ENCODE measurements at places on chromosomes 6 and 20.
A peak's percentile ranks its signal among the peaks of the same experiment; 100 is the strongest.

DNA sequence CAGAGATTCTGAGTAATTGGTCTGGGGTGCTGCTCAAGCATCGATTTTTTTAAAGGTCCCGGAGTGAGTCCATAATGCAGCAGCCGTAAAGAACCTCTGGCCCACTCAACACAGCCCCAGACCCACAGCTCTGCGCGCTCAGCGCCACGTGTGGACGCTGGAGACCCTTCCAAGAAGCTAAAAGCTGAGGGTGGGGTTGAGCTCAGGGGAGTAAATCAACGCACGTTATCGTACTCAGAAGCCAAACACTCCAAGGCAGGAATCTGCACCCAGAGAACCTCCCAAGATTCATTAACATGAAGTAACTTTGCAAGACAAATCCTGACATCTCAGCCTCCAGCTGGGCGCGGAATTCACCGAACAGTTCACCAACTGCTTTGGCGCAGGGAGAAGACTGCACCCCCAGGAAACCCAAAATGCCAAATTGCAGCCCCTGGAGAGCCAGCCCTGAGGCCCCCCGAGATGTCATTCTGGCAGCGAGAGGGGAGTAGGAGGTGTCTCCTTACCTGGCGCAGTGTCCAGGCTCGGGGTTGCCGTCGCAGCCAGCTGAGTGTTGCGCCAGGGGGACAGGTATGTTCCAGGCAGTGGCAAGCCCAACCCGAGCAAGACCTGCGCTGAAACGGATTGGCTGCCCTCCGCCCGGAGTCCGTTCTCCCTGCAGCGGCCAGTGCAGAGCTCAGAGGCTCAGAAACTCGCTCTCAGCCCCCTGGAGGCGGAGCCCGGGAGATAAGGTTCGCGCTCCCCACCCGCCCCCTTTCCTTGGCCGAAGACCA, at the start of gene COL21A1:
TSS of gene COL21A1 (minus strand) at position 700 of the 773 bp plus-strand sequence. CDS start 64,962 bp downstream, outside the sequence.
- DNase-seq: no peak

DNA sequence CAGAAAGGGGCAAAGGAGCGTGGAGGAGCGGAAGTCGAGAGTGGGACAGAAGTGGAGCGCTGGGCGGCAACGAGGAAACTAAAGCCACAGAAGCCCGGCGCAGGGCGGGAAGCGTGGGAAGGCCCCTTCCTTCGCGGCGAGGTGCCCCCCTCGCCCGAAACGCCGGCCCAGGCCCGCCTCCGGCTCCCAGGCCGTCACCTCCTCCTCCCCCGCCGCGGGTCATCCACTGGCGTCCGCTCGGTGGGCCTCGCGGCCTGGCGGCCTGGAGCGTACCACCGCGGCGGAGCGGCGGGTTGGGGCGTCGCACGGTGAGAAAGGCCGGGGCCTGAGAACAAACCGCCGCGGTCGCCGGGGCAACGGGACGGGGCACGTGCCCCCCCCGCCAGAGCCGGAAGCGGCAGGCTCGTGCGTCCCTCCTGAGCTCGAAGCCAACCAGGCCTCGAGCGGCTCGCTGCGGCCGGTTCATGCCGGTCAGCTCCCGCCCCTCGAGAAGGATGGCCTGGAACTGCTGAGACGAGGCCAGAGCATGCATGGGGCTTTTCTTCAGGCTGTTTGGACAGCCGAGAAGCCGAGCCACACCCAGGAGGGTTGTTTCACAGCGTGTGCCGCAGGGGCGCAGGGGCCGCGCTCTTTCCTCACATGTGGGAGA, at the start of gene TCP11:
TSS of gene TCP11 (minus strand) at position 333 of the 649 bp plus-strand sequence. CDS start 469 bp downstream, outside the sequence.
- peak; percentile 8 for DNase-seq

DNA sequence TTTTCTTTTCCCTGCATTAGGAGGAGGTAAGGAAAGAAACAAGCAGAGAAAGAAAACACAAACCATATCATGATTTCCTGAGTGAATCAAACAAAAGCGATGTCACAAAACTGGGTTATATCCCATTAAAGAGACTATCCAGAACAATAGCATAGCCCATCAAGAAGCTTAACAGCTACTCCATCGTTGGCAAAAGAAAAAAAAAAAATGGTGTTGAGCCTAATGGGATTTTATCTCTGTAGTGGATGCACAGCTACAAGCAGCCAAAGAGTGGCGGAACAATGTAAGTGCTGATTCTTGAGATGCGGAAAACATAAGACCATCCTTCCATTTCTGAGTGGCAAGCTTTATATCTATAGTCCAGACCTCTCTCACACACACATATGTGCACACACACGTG, 106.2 kb upstream of the NRSN1 start:
- DNase-seq: no peak

- DNase-seq: peak; percentile 61
These were observed 114.6 kb upstream of the RIPOR2 start for GRCh38 chr6:25050356-25050755.

DNA sequence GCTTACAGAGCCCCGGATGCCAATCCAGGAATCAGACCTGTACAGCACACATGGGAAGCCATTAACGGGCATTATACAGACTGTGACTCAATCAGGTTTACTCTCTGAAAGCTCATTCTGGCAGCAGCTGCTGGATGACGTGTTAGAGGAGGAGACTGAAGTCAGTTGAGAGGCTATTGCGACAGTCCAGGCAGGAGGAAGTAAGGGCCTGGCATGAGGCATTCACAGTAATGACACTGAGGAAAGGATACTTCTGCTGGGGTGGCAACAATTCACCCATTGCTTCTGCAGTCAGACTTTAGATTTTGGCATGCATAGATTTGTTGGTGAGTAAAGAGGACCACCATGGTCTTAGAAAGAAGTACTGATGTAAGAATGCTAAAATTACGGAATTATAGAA, 151.0 kb upstream of the HEY2 start:
- no peak for DNase-seq

DNA sequence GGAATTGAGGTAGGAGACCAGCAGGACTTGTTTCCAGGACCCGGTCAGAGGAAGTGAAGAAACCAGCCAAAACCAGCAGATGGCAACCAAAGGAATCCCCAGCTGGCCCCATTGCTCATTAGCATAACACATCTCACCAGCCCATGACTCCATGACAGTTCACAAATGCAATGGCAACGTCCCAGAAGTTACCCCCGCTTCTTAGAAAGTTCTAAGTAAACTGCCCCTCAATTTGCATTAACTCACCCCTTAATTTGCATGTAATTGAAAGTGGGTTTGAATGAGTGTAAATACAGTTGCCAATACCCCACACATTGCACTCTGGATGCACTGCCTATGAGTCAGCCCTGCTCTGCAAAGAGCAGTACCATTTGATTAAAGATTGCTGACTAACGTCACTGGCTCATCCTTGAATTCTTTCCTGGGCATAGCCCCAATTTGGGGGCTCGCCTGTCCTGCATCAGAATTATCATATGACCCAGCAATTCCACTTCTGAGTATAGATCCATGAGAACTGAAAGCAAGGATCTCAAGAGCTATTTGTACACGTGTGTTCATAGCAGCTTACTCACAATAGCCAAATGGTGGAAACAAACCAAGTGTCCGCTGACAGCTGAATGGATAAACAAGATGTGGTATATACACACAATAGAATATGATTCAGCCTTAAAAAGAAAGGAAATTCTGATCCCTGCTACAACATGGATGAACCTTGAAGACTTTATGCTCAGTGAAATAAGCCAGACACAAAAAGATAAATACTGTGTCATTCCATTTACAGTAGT, 36.4 kb downstream of the MYLK4 start:
- no peak for DNase-seq

DNA sequence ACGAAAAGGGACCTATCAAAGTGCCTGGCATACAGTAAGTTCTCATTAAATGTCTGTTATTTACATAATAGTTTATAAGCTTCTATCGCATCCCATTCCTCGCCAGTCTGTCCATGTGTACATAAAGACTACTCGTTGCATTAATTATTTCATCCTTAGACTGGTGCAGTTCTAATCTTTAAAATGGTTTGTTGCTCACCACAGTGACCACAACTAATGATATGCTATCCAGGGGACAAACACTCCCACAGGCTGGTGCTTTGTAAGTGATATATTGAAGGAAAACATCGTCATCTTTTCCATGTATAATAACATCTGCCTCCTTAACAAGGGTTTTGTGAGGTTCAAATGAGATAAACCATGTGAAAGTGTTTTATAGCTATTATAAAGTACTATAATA, 39.0 kb upstream of the HBS1L start:
- no peak for DNase-seq

DNA sequence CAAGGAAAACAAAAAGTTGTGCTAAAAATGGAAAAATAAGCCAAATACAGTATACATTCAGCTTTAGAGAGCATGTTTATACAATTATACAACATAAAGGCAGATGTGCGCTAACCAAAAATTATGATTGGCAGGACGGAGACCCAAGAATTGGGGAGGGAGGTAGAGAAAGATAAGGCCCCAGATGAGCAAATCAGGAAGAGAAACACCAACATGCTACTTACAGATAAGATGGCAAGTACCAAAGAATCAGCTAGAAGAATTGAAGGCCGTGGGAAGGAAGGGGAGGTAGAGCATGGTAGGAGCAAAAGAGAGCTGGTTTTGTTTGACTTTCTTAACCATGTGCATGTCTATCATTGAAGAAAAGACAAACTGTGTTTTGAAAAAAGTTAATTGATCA, 45.4 kb downstream of the PRND start:
- no peak for DNase-seq

DNA sequence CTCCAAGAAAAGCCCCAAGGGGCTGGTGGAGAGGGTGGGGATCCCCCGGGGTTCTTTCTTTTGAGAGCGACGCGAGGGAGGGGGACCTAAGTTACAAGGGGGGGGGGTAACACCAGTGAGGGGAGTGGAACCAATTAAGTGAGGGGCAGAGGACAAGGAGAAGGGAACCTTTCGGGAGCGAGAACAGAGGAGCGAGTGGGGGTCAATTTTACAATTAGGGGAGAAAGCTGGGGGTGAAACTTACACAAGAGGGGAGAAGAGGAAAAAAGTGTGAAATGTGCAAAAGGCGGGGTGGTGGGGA, 548 bp downstream of the SALL4 start:
- no peak for DNase-seq

- DNase-seq: no peak
These were observed 952.9 kb upstream of the EPHA7 start for GRCh38 chr6:94372229-94372628.

DNA sequence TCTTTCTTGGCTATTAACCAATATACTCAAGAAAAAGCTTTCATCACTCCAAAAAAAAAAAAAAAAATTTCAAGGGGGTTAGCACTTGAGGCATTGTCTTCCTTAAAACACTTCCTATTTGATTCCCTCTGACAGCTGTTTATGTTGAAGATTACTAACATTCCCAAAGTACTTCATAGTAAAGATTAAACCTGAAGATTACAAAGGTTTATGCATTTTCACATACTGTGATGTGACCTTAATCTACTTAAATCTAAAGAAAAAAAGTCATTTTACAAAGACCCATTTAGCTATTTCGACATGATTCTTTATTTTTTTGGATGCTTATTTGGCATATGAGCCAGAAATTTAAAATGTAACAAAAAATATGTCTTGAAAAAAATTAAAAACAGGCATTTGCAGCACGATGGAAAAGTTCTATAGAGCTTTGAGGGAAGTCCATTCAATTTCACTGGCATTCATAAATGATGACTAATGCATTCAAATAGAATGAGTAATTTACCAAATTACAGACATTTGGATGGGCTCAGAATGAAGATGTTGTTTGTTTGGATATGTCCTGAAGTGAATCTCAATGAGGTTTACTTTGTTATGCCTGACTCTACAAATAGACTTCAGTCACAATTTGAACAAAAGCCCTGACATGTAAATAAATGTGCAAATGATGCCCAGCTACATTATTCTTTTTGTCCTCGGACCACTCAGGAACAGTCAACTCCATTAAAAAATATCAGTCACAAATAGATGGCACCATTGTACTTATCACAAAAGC, 674.6 kb upstream of the MARCKS start:
- DNase-seq: no peak

- no peak for DNase-seq
These were observed 152.7 kb downstream of the VEGFA start for GRCh38 chr6:43922426-43923375.

DNA sequence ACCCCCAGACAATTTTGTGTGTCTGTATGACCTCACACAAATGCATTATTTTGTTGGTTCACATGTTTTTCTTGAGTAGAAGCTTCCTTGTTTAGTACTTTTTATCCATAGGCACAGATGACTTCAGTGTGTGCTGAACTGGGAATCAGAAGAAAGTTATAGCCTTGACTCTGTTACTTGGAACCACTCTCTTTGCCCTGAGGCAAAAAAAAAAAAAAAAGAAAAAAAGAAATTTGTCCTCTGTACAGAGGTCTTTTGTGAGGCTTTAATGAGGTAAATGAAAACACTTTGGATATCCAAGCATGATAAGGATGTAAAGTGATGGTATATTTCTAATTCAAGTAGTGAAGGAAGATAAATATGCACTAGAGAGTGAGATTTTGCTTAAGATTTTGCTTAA, 51.9 kb downstream of the TRMT11 start:
- no peak for DNase-seq

All from central memory CD4-positive, alpha-beta T cell (primary cell).